ENCODE measurements at places on chromosomes 11 and 22.
A peak's percentile ranks its signal among the peaks of the same experiment; 100 is the strongest.

DNA sequence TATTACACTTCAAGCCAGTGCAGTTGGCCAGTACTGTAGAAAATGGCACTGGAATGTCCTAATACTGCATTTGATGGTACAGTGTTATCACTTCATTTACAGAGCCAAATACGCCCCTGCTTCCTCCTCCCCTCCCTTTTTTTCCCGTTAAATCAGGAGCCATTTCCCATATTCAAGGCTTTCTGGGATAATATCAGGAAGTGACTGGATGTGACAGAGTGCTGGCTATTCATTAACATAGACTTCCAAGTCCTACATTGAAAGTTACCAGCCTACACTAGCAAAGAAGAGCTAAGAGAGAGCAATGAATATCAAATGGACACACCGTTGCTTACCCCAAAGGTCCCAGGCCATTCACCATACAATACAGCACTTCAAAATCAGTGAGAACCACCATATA is 32.1 kb upstream of the ABCC8 start:
- no peak for DNase-seq

DNA sequence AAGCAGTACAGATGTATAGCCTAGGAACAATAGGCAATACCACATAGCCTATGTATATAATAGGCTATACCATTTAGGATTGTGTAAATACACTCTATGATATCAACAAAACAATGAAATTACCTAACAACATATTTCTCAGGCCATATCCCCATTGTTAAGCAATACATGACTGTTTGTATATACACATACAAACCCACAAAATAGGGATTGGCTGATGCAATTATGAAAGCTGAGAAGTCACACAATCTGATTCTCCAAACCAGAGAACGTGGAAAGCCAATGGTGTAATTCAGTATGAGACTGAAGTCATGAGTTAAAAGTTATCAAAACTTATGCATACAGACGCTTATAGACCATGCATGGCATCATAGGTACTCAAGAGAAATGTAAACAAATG is 700.1 kb upstream of the RAG2 start:
- DNase-seq, result no peak

- DNase-seq, result peak; percentile 32
Measured at GRCh38 chr11:122100756-122101080, 15.3 kb downstream of the BLID start.

- no peak for DNase-seq
Measured at GRCh38 chr22:50621356-50621880, 6.5 kb downstream of the ARSA start.

GRCh38 chr22:29382580-29383302 is 5.6 kb downstream of the AP1B1 start:
- no peak for DNase-seq

DNA sequence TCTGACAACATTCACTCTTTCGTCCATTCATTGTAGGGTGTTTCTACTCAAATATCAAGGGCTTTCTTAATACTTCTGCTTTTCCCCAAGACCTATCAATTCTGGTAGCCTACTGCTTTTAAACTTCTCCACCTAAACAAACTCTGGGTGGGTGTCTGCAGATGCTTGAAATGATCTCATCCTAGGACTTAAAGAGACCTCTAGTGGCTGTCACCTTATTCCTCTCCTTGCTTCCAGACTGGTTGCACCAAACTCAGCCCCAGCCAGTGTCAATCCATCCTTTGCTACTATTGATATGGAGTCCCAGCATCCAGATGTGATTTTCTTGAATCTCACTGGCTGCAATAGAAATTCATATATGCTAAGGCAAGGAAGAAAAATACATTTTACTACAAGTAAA is 274.7 kb downstream of the NXPE2 start:
- no peak for DNase-seq

DNA sequence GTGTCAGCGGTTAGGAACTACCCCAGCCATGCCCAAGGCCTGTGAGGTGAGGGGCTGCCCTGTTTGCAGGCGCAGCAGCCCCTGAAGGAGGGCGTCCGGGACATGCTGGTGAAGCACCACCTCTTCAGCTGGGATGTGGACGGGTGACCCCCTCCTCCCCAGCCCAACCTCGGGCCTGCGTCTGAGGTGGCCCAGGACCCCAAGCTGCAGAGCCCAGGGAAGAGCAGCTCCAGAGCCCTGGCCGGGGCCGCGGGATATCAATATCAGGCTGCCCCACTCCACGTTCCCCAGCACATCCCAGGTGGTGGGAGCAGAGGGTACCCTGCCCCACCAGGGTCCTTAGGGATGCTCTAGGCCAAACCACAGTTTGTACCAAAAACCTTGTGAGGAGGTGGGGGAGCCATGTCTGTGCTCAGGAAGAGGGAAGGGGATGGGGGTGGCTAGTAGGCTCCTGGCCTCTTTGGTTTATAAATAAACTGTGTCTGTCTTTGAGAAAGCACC is 39.3 kb downstream of the SGSM3 start:
- DNase-seq, result no peak

- no peak for DNase-seq
Measured at GRCh38 chr11:66860449-66860831, 3.6 kb downstream of the LRFN4 start.

- no peak for DNase-seq
Measured at GRCh38 chr11:15313862-15314261, 199.1 kb downstream of the INSC start.

DNA sequence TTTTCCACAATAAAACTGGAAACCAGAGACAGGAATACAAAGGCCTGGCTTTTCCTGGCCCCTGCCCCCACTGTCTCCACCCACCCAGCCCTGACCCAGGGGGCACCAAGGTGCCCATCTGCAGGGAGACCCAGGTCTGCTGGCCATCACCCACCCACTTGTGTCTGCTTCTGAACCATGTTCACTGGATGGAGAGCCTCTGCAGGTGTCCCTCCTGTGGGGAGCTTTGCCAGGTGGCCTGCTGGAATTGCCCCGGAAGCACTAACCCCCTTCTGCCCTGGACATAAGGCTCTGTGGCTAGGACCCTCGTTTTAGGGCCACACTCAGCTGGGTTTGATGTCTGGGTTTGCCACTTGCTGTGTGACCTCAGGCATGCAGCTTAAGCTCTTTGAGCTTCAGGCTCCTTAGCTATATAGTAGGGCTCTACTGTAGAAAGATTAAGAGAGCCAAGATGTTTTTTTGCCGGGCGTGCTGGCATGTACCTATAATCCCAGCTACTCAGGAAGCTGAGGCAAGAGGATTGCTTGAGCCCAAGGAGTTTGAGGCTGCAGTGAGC is 3.9 kb downstream of the SCARF2 start:
- DNase-seq, result no peak

DNA sequence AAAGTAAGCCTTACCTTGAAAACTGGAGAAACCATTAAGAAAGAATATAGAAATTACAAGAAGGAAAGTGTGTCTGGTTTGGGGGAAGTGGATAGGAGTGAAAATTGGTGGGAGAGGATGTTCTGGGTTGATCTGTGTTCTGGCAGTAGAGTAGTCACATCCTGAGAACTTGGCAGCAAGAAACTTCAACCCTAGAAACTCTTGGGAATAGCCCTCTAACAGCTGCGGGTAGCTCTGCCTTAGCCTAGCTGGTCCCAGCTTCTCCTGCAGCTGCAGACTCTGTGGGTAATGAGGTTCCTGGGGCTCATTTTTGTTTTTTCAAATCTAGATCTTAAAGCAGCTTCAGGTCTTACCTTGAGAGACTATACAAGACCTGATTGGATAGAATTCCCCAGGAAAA is 24.2 kb upstream of the OR6X1 start:
- DNase-seq, result no peak

DNA sequence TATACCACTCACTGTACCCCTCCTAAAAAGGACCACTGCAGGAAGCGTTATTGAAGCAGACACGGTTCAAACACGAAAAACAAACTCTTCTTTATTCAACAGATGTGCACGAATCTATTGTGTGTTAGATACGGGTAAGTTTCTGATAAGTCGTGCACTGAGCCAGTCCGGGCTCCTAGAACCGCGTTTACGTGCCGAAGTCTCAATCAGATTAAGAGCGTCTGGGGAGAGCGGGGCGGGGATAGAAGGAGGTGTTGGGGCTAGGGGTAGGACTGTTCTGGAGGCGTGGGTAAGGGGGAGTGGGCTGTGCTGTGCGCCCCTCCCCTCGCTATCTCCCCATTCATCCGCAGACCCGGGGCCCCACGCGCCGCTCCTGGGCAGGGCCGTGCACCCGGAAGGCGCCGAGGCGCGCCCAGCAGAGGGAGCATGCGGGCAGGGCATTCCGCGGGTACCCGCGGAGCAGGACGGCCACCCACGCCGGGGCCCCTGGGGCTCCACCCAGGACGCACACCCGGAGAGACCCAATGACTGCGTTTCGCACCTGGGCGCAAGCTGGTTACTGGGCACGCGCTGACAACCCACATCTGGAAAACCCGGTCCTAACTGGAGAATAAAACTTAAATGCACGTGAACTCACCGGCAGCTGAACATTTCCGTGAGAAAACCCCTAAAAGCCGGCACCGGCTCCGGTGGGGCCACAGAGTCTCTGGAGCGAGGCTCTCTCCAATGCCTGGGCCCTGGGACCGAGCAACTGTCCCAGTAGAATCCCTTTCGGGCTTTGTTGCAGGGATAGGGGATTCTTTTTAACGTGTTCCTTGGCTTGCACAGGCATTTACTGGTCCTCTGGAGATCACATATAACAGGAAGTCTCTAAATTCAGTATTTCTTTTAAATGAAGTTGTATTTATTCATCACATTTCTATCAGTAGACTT is 40.6 kb downstream of the WEE1 start:
- DNase-seq, result peak; percentile 87

- no peak for DNase-seq
Measured at GRCh38 chr11:95307286-95307685, 76.3 kb upstream of the SESN3 start.

GRCh38 chr22:42976217-42976933 is 38.6 kb downstream of the PACSIN2 start:
- no peak for DNase-seq

- no peak for DNase-seq
Measured at GRCh38 chr22:50304528-50305392, 2.7 kb downstream of the PLXNB2 start.

DNA sequence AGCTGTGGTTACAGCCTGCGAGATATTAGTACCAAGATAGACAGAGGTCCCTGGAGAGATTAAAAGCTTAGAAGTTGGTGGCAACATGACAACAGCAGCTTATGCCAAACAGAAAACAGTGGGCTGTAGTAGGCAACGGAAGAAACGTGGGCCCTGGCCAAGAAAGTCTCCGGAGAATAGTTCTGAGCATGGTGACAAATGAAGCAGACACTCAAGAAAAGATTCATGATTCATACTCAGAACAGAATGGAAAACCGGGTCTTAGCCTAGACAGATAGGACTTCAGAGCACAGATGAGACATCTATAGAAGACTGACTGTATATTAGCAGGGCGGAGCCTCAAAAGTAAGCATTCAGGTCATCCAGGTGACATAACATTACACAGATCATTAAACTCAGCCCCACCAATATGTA is 727.4 kb downstream of the ETS1 start:
- no peak for DNase-seq

DNA sequence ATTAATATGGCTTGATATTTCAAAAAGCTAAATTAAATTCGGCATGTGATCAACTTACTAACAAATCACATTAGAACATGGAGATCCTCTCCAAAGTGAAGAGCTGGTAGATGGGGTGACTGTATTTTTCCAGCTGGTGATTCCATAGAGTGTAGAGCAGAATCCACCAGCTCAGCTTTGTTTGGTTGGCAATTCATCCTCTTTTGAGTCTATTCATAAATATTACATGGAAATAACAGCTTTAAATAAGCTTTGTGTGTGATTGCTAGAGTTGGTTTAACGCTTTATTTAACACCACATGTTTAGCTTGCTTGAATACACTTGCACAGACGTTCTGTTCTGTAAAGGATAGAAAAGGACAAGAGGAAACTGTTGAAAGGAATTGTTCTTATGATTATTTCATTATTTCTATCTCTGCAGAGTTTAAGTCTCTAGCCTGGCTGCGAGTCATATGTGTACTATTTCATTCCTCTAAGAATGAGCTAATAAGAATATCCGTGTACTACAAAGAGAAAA is 738.3 kb upstream of the KIRREL3 start:
- no peak for DNase-seq

DNA sequence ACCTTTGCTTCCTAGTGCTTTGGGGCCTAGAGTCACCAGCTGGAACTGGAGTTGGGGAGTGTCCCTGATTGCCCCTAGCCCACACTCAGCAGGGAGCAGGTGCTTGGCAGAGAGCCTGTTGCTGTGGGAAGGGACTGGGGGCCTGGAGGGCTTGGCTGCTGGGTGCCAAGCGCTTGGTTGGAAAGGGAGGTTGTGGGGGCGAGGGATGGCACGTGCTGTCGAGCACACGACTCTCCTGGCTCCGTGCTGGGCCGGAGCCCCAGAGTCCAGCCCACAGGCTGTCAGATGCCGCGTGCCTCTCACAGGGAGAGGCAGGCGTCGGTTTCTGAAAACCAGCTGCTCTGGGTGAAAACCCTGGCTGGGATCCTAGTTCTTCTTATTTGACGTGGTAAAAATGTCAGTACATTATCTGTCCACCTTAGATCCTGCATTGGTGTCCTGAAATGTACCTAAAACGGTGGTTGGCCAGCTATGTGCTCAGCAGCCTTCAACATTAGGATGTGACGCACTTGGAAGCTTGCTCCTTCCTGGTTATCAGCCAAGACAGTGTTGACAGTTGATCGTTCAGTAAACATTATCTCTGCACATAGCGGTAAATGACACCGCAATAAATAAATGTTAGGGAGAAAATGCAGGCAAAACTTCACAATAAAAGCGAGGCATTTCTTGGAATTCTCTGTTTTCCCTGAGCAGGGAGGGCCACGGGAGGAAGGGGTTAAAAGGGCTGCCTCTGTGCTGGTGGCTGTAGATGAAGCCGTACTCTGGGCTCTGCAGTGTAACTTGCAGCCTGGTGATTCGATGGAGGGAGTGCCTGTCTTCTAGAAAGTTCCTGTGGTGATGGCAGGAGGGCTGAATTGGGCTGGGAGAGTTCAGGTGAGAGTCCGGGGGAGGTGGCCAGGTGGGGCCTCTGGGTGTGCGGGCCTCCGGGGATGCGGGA is 29.2 kb downstream of the GRAMD4 start:
- DNase-seq, result no peak

DNA sequence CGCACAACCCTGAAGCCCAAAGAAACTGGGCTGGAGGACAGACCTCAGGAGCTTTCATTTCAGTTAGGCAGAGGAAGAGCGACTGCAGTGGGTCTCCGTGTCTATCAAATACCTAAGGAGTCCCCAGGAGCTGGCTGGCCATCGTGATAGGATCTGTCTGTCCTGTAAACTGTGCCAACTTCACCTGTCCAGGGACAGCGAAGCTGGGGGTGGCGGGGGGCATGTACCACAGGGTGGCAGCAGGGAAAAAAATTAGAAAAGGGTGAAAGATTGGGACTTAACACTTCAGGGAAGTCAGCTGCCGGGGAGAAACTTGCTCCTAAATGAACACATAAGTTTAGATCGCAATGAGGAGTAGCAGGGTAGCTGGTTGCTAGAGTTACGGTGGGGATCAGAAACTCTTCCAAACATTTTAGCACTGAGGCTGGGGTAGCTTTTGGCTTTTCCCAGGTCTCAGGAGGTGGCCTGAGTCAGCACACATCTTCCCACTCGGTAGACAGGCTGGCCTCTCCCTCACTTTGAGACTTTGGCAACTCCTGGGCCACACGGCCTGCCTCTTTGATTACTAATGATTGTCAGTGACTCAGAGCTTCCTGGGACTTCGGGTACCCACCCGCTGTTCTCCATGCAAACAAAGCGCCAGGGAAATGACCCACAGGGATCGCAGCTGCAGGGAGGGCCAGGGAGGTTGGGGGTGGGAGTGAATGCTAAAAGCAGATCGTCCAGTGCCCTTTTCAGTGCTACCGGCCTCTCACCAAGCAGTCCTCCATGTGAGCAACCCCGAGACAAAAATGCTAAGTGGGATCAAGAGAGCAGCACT is 2.9 kb upstream of the MTFP1 start:
- no peak for DNase-seq

- no peak for DNase-seq
Measured at GRCh38 chr22:47784367-47784983, 1022.0 kb downstream of the TBC1D22A start.

Measured in nephron progenitor cell (in vitro differentiated cells).